Glutamatergic neuron (in vitro differentiated cells): ENCODE measurements at places on chromosomes 16 and 17.
A peak's percentile ranks its signal among the peaks of the same experiment; 100 is the strongest.

DNA sequence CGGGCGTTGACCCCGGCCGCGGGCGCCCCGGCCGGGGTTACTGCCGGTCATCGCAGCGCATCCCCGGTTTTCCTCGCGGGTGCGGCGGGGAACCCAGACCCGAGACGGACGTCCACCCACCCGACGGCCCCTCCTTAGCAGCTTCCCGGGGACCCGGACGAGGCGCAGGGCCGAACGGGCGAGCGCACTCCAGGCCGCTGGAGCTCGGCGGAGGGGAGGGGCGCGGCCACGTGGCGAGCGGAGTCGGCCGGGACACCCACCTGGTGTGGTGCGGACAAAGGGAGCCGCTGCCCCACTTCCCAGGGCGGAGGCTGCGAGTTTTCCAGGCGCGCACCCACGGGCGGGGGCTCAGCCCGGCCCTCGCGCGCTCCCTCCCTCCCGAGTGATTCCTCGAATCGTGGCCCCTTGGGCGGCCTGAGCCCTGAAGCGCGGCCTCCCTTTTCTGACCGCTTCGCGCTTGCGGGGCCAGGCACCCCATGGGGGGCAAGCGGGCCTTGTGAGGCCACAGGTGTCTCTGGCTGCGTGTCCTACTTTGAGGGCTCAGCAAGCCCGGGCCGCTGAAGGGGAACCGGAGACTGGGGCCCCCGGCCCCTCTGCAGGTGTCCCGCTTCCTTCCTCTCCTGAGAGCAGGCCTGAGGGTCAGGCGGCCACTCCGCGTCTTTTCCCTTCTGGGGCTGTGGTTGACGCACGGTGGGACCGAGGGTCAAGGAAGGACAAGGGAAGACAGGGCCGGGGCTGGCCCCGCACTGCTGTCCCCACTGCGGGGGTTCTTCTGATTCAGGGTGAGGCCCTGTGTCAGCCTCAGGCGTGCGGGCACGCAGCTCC lies 1.1 kb upstream of the FASN start:
- peak overlapping the region; percentile 75 for H3K4me3 ChIP-seq
- H3K36me3 ChIP-seq: no peaks in the 10 kb centered on the region
- no peak for DNase-seq
- peaks cover 5% of the 10 kb centered on the region for H3K4me1 ChIP-seq

GRCh38 chr17:47305302-47305923 lies 18.3 kb upstream of the EFCAB13 start:
- H3K27ac ChIP-seq: no peak overlapping the region
- H3K4me1 ChIP-seq: no peaks in the 10 kb centered on the region
- H3K27me3 ChIP-seq: peaks cover 2% of the 10 kb centered on the region
- peaks cover 10% of the 10 kb centered on the region for H3K36me3 ChIP-seq
- no peak for DNase-seq

GRCh38 chr17:28511858-28512461 lies 5.8 kb downstream of the FOXN1 start:
- DNase-seq: no peak
- peaks cover 5% of the 10 kb centered on the region for H3K36me3 ChIP-seq
- no peak overlapping the region for H3K4me3 ChIP-seq
- no peak overlapping the region for H3K27ac ChIP-seq
- peaks cover 10% of the 10 kb centered on the region for H3K27me3 ChIP-seq

DNA sequence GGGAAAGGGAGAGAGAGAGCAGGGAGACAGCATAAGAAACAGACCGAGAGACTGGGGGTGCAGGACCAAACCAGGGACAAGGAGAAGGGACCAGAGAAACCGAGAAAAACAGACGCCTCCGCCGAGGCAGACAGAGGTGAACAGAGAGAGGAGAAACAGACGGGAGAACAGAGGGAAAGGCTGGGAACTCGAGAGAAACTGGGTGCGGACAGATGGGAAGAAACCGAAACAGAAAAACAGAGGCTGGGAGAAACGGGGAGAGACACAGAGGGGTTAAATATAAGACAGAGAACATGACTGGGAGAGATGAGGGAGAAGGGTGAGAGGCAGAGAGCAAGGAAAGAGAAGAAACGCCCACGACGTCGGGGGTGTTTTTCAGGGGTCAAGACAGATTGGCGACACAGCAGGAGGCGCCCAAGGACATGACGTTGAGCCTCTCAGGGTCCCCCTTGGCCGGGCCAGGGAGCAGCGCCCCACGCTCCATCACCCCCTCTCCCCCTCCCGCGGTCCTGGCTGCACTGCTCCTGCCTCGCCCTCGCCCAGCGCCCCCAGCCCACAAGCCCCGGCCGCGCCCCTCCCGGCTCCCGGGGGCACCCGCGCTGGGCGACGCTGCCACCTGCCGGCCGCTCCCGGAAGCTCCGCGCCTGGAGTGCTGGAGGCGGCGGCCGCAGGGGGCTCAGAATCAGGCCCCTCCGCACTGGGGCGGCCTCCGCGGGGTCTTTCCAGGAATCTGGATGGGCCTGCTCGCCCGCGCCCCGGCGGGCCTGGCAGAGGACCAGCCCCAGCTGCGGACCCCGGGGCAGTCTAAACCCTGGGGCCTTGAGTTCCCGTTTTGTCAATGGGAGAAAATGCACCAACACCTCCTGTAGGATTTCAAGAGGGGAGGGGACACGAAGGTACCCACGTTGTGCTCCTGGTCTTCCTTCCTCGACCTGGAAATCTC lies 1.3 kb upstream of the TMEM92 start:
- peak overlapping the region; percentile 19 for H3K27ac ChIP-seq
- peaks cover 6% of the 10 kb centered on the region for H3K27me3 ChIP-seq
- no peaks in the 10 kb centered on the region for H3K36me3 ChIP-seq
- peak overlapping the region; percentile 82 for H3K4me3 ChIP-seq
- DNase-seq: peak; percentile 85
- no peaks in the 10 kb centered on the region for H3K4me1 ChIP-seq

DNA sequence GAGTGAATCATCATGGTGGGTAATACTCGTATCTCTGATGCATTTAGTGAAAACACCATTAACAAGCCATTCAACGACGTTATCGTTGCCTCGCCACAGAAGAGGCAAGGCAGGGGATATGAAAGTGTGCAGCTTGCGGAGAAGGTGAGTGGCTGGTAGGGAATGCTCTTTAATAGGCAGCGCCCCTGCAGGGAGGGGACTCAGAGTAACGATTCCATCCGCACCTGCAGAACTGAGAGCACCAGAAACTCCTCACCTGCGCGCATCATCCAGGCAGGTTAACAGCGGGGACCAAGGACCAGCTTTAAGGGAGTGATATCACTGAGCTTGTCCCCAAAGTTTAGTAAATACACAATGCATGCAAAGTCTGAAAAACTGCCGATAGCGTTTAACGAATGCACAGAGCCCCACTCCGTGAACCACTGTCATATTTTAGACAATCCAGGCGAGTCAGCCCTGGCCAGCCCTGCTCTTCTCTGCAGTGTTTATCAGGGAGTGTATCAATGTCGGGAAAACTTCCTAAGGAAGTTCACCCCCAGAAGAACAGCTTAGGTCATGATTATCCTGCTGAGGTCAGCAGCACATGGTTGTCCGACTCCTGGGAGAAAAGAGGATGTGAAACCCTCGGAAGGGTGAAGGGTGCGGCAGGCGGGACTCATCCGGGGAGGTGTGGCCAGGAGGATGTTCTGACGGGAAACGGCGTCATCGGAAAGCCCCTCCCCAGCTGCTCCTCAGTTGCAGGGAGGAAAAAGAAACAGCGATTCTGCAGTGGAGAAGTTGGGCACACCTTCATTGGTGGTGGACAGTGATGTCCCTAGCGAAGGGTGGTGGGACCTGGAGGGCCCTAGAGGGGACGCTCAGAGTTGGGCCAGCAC lies 68.5 kb upstream of the DNAH17 start:
- peaks cover 4% of the 10 kb centered on the region for H3K27me3 ChIP-seq
- DNase-seq: no peak
- no peaks in the 10 kb centered on the region for H3K36me3 ChIP-seq
- H3K4me1 ChIP-seq: no peaks in the 10 kb centered on the region

DNA sequence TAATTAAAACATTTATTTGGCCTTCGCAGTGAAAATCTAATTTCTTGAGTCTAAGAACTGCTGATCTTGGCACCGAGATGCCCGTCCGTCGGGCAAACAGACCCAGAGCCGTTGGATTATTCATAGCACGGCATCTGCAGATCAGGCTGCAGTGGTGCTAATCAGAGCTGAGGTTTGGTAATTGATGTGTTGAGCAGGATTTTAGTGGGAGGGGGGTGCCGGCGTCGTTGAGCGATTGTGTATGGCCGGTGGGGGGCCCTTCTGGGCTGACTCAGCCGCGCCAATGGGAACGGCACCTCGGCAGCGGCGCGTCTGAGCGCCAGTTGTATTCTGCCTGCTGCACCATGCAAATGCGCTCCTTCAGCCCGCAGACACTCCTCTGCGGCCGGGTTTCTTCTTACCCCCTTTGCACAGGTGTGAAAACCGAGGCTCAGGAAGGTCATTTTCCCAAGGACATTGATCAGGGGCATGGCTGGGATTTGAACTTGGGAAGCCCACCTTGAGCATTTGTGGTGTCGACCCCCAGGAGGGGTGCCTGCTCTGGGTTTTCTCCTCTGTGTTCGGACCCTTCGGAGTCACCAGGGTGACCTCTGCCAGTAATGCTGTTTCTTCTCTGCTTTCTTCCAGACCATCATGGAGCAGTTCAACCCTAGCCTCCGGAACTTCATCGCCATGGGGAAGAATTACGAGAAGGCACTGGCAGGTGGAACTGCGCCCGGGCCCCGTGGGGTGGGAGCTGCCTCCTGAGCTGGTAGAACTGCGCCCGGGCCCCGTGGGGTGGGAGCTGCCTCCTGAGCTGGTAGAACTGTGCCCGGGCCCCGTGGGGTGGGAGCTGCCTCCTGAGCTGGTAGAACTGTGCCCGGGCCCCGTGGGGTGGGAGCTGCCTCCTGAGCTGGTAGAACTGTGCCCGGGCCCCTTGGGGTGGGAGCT lies 18.4 kb downstream of the BAIAP2 start:
- H3K36me3 ChIP-seq: no peaks in the 10 kb centered on the region
- peak overlapping the region; percentile 76 for H3K27ac ChIP-seq
- H3K27me3 ChIP-seq: peaks cover 4% of the 10 kb centered on the region
- no peak for DNase-seq

- DNase-seq: no peak
- no peaks in the 10 kb centered on the region for H3K27me3 ChIP-seq
- no peak overlapping the region for H3K4me3 ChIP-seq
- no peaks in the 10 kb centered on the region for H3K4me1 ChIP-seq
- H3K27ac ChIP-seq: no peak overlapping the region
- no peaks in the 10 kb centered on the region for H3K36me3 ChIP-seq
Observed at GRCh38 chr17:4678448-4679026, 25.4 kb downstream of the PELP1 start.

- peaks cover 10% of the 10 kb centered on the region for H3K27me3 ChIP-seq
- H3K36me3 ChIP-seq: no peaks in the 10 kb centered on the region
- peaks cover 31% of the 10 kb centered on the region for H3K4me1 ChIP-seq
- peak; percentile 14 for DNase-seq
- no peak overlapping the region for H3K27ac ChIP-seq
- no peak overlapping the region for H3K4me3 ChIP-seq
Observed at GRCh38 chr17:29595943-29596774, 3.2 kb downstream of the ANKRD13B start.

DNA sequence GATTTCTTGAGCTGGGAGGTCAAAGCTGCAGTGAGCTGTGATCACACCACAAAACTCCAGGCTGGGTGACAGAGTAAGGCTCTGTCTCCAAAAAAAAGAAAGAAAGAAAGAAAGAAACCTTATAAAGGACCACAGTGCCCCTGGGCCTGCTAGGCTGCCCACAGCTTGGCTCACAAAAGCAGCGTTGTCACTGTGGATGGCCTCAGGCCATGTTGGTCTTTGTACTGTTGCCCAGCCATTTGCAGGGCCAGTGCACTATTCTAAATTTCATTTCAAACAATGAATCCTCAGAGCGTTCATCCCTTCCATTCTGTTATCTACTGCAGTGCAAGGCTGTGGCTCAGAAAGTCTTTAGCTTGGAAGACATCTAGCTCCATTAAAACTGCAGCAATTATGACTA lies 208.4 kb downstream of the SLC39A11 start:
- peaks cover 5% of the 10 kb centered on the region for H3K4me1 ChIP-seq
- DNase-seq: no peak
- peaks cover 4% of the 10 kb centered on the region for H3K27me3 ChIP-seq
- no peak overlapping the region for H3K4me3 ChIP-seq
- no peak overlapping the region for H3K27ac ChIP-seq
- peaks cover 27% of the 10 kb centered on the region for H3K36me3 ChIP-seq

- DNase-seq: no peak
- no peaks in the 10 kb centered on the region for H3K36me3 ChIP-seq
- peaks cover 23% of the 10 kb centered on the region for H3K4me1 ChIP-seq
- no peak overlapping the region for H3K27ac ChIP-seq
- H3K4me3 ChIP-seq: peak overlapping the region; percentile 86
Observed at GRCh38 chr16:54932021-54932660, 1.5 kb downstream of the IRX5 start.

DNA sequence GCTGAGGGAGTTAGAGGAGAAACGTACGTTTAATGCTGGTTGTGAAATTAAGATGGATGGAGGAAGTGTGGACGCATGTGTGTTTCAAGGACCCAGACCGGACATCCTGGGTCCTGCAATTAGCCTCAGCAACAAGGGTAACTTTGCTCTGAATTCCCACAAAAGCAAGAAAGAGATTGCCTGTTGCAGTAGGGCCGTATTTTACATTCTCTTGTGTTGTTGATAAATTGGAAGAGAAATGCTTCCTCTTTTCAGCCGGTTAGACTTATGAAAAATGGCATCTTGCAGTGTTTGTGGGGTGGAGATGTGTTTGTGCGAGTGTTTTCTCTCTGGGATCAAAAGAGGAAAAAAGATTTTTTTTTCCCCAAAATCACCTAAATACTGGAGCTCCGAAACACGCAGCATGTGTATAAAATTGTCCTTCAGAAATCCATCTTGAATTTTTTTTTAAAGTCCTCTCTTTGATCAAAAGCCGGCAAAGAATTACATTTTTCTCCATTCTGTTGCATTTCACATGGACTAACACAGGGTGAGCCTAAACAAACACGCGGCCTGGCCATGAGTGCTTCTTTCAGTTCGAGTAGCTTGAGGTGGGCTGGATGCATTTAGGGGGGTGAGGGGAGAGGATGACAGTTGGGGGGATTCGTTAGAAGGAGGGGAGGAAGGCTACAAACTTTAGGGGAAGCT lies 251.6 kb downstream of the C16orf95 start:
- no peak for DNase-seq
- H3K27me3 ChIP-seq: peaks cover 8% of the 10 kb centered on the region
- H3K4me1 ChIP-seq: peaks cover 8% of the 10 kb centered on the region
- no peak overlapping the region for H3K4me3 ChIP-seq
- H3K27ac ChIP-seq: no peak overlapping the region
- no peaks in the 10 kb centered on the region for H3K36me3 ChIP-seq

DNA sequence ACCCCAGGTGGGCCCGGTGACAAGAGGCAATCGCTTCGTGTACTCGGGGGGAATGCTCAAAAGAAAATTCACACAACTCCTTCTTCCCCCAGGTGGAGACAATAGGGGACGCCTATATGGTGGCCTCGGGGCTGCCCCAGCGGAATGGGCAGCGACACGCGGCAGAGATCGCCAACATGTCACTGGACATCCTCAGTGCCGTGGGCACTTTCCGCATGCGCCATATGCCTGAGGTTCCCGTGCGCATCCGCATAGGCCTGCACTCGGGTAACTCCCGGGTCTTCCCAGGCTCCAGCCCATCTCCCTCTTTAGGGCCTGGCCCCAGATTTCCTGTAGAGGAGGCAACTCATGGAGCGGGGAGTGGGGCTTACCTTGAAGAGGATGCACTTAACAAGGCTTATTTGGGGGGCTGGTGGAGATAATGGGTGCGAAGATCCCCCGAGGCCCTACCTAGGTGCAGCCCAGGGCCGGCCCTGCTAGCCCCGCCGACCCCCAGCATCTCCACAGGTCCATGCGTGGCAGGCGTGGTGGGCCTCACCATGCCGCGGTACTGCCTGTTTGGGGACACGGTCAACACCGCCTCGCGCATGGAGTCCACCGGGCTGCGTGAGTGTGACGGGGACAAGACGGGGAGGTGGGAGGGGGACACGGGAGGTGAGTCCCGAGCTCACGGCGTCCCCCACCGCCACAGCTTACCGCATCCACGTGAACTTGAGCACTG lies 13.0 kb downstream of the GUCY2D start:
- peaks cover 12% of the 10 kb centered on the region for H3K27me3 ChIP-seq
- H3K36me3 ChIP-seq: no peaks in the 10 kb centered on the region
- no peak for DNase-seq
- H3K4me1 ChIP-seq: no peaks in the 10 kb centered on the region
